Activated CD8-positive, alpha-beta T cell treated with anti-CD3 and anti-CD28 coated beads, Interleukin-2, amount 10 ng/mL, durations not matched to agents 7 days and 5 days (primary cell): ENCODE measurements at places on chromosomes 2 and 18. TPM values are rescaled to one million over a fixed set of nuclear protein-coding genes. Genes with fewer than 3 reads are reported as not detected.

DNA sequence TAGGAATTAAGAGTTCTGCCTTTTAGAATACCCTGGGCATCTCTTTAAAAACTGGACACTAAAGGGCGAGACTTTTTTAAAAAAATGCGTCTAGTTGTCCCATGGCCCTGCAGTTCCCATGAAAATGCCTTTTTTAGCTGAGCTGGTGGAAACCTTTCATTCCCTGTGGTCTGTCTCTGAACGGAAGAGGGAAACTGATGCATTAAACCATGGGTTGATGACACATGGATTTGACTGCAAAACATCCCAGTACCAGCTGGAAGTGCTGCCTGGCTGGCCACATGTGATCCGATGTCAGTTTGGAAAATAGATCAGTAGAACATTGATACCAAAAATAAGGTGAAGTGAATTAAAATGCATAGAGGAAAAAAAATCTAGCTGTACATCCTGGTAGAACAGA, 129.2 kb downstream of the MYO1B start:
- no peak for DNase-seq

DNA sequence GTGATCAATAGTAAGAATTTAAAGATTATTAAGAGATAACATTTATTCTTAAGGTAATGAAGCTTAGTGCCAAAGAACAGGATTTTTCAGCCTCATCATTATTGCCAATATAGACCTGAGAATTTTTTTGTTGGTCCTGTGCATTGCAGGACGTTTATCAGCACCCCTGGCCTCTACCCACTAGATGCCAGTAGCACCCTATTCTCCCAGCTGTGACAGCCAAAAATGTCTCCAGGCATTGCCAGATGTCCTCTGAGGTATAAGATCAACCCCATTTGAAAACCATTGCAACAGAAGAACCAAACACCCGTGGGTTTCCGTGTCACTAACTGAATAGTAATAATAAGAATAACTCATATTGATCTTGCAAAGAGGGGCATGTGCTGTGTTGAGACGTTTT, 700.0 kb upstream of the SOX11 start:
- DNase-seq: no peak

DNA sequence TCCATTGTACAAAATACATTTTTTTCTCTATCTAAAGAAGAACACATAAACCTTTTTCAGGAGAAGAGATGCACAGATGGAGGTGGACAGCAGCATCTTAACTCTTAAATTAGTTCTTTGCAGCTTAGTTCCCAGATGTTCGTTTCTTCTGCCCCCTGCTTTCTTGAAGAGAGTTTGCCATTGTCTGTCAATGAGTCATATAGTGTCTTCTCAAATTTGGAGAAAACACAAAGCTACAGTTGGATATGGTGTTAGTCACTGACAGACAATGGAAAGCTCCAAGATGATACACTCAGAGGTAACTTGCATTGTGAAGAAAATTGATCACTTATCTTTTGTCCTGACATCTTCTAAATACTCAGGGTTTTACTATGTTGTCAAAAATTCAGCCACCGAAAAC, 48.8 kb upstream of the TMEFF2 start:
- no peak for DNase-seq

DNA sequence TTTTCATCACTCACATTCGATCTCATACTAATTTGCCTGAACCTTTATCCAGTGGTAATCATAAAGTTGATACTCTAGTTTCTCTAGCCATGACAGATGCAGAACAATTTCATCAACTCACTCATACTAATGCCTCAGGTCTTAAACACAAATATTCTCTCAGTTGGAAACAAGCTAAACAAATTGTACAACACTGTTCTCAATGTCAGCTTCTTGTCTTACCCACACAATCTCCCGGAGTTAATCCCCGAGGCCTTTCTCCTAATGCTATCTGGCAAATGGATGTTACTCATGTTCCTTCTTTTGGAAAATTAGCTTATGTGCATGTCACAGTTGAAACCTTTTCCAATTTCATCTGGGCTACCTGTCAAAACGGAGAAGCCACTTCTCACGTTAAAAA, 11.5 kb upstream of the CNOT11 start:
- DNase-seq: no peak

DNA sequence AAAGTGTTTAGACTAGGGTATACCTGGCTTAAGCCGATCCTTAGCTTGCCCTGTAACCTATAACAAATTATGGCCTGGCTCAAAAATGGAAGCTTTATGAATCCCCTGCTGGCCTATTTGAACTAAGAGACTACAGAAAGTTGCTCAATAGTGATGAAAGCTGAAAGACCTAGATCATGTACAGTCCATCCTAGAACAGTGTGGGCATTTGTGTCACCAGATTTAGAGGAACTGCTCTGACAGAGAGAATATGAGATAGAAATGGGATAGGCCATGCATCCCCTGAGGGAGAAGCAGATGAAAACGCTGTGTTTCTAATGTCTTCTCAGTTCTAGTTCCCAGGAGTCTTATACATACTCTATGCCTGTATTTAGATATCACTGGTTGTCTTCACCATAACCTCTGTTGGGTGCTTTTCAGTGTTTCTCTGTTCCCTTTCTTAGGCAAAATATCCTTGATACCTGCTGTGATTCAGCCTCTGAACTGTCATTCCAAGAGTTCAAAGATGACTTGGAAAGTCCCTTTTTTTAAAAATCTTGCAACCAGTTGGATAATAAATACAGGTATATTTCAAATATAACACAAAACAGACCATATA, 246.9 kb upstream of the SLC39A10 start:
- DNase-seq: no peak

- DNase-seq: no peak
Observed at GRCh38 chr2:38485734-38486133, 108.7 kb upstream of the ATL2 start.

DNA sequence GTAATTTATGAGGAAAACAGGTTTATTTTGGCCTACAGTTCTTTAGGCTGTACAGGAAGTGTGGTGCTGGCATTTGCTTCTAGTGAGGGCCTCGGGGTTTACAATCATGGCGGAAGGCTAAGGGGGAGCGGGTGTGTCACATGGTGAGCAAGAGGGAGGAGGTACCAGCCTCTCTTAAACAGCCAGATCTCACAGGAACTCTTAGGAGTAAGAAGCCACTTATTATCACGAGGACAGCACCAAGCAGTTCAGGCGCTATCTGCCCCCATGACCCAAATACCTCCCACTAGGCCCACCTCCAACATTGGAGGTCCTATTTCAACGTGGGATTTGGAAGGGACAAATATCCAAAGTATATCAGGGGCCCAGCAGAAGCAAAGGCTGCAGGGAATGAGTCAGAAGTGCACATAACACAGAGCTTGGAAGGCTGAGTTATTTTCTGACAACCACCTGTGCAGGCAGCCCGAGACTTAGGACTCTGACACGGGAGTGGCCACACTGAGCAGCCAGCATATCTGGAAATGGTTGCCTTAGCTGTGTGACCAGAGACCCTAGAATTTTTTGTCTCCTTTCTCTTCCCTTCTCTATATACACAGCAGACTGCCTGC, 170.9 kb downstream of the PRPF40A start:
- DNase-seq: no peak

DNA sequence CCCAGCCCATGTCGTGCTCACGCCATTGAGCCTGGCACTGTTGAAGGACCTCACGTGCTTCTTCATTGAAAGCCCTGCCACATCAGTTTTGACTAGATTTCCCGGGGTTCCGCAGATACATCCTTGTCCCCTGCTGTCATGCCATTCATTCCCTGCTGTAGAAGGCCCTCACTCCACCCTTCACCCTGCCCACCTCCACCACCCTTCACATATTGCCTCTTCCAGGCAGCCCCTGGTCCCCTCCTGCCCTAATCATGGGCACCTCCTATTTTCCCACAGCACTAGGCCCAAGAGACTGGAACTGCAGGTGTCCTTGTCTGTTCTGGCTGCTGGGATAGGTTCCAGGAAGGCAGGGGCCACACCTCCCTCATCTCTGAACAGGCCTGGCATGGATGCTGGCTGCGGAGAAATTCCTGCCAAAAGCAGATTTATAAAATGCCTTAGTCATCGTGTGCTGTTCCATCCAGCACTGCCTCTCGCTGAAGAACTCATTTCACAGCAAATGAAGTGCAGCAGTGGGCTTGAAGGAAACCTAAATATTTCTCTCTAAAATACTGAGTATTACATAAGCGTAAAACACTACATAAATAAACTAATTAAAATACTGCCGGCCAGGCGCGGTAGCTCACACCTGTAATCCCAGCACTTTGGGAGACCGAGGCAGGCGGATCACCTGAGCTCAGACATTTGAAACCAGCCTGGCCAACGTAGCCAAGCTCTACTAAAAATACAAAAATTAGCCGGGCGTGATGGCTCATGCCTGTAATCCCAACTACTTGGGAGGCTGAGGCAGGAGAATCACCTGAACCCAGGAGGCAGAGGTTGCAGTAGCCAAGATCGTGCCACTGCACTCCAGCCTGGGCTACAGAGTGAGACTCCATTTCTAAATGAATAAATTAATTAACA, 38.4 kb downstream of the EIF4E2 start:
- DNase-seq: no peak

DNA sequence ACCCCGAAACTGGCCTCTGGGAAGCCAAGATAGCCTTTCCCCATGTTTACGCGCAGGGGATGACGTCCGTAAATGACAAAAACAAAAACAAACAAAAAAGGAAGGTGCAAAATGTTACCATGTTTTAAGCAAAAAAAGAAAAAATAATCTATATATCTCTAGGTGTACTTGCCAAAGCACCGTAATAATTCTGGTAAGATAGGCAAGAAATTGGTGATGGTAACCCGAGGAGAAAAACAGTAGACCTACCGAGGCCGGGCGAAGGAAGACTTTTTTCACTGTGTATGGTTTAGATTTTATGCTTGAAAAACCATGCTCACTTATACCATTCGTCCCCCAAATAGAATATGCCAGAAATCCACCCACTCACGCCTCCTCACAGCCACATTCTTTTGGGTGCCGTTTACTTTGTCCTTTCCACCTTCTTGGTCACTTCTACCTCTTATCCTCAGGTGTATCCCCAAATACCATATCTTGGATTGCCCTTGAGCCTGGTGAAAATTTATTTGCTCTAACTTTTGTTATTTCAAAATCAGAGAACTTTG, 8.0 kb downstream of the GATA6 start:
- no peak for DNase-seq

DNA sequence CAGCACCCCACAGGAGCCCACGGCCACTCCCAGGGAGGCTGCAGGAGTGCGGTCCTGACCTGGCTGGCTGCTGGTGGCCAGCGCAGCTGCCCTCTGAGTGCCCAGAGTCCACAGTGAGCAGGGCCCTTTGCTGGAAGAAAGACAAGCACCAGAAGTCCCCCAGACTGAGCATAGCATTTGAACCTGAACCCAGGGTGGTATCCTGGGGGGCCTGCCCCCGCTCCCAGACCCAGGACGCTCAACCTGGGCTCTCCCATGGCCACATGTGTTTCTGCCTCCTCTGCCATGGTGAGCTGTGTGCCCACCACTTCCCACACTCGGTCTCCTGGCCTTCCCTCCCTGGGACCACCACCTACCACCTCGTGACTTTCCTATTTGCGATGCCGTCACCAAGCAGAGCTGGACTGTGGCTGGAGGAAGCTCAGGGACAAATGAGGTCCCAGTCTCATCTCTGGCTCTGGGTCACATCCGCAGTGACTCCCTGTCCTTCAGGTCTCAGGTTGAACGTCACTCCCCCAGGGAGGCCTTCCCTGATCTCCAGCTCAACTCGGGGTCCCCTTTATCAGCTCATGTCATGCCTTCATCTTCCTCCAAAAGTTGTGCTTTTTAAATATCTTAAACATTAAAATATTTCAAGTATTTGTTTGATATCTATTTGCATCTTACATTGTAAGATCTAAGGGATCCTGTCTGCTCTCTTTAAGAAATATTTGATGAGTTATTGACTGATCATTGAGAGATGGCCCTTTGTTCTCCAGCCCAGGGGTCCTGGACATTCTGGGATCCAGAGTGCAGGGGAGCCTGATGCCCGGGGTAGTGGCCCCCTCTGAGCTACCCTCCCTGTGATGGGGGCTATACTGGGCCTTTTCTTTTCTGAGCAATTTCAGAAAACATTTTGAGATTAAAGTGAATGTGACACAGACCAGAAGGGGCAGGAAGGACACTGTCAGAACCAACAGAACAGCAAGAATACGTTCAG, 16.4 kb upstream of the GPR55 start:
- no peak for DNase-seq

- no peak for DNase-seq
Observed at GRCh38 chr2:136863874-136864273, 98.5 kb downstream of the THSD7B start.

GRCh38 chr2:193076995-193077394, 882.3 kb upstream of the TMEFF2 start:
- DNase-seq: no peak

GRCh38 chr2:240858321-240858720, 10.3 kb upstream of the AGXT start:
- DNase-seq: no peak

GRCh38 chr18:25231327-25231691, 120.7 kb downstream of the ZNF521 start:
- no peak for DNase-seq

DNA sequence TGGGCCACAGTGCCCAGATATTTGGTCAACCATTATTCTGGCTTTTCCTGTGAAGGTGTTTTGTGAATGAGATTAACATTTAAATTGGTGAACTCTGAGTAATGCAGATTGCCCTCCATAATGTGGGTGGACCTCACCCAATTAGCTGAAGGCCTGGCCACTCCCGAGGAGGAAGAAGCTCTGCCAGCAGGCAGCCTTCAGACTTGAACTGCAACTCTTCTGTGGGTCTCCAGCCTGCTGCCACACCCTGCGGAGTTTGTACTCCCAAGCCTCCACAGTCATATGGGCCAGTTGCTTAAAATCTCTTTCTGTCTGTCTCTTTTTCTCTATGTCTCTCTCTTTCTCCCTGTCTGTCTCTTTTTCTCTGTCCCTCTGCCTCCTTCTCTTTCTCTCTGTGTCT, 262.7 kb downstream of the MYCN start:
- no peak for DNase-seq

The GREB1L gene
- total RNA-seq: not detected

The TSPYL6 gene
- not detected for total RNA-seq

The MOGAT1 gene
- not detected for total RNA-seq

The DIPK1C gene
- total RNA-seq: not detected

The EFR3B gene
- total RNA-seq: 0.05 TPM

The UGT1A10 gene
- not detected for total RNA-seq

The RAB10 gene
- 115 TPM for total RNA-seq

The GDF7 gene
- total RNA-seq: not detected
